ENCODE measurements at places on chromosomes 11 and 22.

GRCh38 chr11:69450857-69451220, 30.6 kb upstream of the LINC01488 start:
- no peak for DNase-seq

- peak; percentile 8 for DNase-seq
These were observed 27.8 kb upstream of the SHISAL1 start for GRCh38 chr22:44340271-44341239.

GRCh38 chr11:77512092-77512491, 38.2 kb upstream of the PAK1 start:
- DNase-seq = no peak

DNA sequence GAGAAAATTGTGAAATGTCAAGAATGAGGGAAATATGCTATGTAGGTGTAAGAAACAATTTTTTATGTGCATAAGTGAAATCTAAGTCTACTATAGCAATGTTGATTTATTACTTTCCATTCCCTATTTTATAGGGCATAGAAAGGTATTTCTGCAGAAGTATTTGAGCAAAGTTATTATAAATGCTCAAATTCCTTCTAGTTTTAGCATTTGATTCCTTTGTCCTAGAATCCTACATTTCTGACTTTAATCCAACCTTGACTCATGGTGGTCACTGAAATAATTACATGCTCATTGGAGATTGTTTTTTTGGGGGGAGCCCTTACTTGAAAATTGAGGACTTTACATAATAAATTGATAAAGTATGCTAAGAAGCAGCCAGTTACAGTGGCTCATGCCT, 716.6 kb upstream of the LUZP2 start:
- DNase-seq = no peak

GRCh38 chr11:17458268-17458667, 18.4 kb downstream of the ABCC8 start:
- DNase-seq = no peak

GRCh38 chr11:12581923-12582322, 92.3 kb upstream of the TEAD1 start:
- DNase-seq = no peak

GRCh38 chr11:61967924-61968757, 707 bp upstream of the FTH1 start:
- DNase-seq = peak; percentile 77

DNA sequence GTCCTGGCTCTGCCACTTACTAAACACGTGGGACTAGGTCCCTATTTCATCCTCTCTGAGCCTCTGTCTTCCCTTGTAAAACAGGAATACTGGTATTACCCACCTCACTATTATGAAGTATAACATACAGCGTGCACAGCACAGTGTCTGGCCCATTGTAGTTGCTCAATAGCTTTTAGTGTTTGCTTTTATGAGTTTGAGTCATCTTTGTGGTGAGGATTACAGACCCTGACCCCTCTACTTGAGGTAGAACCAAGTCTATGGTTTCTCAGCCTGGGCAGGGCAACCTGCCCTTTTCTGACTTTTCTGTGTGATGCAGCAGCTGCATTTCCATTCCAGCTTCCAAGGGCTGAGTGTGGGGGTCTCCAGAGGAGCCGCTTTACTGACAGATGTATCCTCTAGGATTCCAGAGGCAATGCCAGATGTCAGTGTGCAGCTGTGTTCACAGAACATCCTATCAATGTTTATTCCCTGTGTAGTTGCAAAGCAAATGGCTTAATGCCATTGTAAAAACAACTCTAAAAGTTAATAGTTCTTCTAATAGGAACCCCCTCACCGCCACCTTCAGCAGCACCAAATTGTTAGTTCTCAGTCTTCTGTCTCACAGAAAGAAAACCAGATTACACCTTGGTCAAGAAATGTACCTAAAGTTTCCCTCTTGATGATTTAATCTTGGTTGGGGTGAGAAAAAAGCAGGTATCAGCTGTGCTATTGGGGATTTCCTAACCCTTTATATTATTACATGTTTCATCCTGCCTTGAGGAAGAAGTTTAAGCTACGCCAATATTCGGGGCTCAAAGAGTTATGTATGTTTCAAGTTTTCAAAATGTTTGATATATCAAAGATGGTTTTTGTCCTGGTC, 16.8 kb downstream of the PRR5L start:
- no peak for DNase-seq

DNA sequence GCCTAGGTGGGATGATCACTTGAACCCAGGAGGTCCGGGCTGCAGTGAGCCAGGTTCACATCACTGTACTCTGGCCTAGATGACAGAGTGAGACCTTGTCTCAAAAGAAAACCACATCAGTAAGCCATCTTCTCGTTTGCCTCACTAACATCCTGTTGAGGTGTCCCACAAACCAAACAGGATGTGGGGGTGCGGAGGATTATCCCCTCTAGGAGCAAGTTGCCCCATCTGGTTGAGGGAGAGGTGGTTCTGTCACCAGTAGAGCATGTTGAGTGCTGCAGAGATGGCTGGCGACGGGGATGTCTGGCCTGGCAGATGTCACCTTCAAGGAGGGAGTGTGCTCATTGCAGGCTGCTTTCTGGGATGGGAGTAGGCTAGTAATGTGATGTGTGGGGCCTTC, 72.4 kb downstream of the ZNRF3 start:
- no peak for DNase-seq

DNA sequence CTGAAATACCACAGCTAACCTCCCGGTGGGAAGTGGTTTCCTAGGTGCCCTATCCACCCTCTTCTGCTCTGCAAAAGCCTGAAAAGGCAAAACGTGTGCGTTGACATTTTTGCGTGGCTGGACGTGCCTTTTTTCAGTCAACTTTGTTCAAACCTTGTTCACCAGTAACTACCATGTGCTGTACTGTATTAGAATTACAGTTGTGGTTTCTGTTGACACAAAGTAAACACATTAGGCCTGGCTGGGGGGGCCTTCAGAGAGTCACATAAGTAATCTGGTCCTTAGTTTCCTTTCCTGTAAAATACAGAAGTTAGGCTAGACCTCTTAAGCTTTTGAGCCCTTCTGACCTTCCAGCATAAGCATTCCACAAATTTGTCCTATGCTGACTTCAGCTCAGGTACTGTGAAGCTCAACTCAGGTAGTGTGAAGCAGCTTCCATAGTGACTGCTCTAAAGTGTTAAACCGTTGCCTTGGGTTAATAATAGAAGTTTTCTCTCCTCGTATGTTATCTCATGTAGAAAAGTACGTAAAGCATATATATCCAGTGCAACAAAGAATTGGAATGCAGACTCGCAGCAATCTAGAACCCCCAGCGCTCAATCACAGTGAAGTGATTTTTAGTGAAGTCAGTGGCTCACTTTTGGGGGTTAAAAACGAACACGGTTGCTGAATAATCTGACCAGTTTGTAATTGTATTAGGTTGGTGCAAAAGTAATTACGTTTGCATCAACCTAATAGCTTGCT, 1.8 kb downstream of the EWSR1 start:
- no peak for DNase-seq

GRCh38 chr11:104870910-104871309, 27.4 kb downstream of the CASP12 start:
- no peak for DNase-seq

- DNase-seq = no peak
These were observed 15.4 kb downstream of the ART5 start for GRCh38 chr11:3626250-3626960.

DNA sequence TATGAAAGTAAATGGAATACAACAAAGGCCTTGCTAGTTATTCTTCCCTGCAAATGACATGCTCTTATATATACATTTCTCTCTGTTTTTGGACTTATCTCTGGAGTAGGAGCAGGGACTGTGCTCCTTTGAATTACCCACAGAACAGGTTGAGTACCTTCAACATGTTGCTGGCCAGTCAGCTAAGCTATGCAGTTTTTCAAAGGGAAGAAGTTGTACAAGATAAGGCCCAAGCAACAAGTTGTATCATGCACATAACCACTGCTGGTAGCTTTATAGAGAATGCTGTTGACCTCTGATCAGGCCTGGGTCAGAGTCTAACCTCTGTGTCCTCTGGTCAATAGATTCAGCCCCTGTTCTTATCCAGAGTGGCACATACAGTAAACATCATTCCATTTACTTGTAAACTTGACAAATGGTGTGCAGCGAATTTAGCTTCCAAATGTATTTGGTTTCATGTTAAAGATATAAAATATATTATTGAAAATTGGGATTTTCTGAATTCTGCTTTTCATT, 99.6 kb downstream of the C11orf87 start:
- DNase-seq = no peak

DNA sequence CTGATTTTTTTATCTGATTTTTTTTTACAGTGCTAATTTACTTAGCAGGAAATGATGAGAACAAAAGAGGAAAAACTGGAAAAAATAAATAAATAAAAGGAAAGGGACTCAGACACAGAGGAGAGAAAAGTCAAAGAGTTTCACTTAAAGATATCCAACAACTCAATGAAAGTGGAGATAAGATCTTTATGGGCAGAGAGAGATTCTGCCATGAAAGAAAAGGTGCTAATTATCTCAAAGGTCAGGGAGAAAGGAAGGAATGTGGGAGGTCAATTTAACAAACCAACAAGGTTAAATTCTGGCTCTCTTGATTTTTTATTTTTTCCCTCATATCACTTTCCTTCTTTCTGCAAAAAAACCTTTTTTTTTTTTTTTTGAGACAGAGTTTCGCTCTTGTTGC, 86.0 kb downstream of the DENND5A start:
- no peak for DNase-seq

GRCh38 chr11:75023446-75024067, 34.8 kb downstream of the NEU3 start:
- DNase-seq = no peak

- DNase-seq = no peak
These were observed 34.7 kb downstream of the ALG9 start for GRCh38 chr11:111836721-111837120.

DNA sequence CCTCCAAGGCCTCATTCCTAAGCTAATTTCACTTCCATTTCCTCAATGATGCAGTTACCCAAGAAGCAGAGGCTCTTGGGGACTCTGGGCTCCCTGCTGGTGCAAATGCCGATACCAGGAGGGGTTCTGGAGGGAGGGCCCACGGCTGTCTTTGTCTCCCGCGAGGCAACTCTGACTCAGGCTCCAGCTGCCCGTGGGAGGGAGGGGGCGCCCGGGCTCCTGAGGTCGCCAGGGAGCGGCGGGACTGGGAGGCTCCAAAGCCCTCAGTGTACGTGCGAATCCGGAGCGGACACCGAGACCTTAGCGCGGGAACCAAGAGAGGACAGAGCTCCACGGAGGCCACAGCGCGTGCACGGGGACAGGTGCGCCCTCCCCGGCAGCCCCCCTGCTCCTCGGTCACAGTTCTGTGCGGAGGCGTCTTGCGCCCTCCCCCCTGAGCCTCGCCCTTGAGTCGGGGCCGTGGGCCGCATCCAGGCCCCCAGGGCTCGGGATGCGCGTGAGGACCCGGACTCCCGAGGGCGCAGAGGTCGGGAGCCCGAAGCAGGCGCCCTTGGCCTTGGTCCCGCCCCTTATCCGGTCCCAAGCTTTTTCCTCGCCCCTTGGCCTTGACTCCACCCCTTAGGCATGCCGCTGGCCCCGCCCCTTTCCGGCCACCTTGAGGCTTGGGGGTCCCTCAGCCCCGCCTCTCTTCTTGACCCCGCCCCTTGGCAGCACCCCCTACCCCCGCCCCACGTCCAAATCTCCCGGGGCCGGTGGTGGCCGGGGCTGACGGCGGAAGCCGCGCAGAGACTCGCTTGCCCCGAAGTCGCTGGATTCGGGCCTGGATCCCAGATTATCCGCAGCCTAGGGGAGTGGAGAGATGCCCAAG, 4.7 kb upstream of the SHISA8 start:
- DNase-seq = no peak

DNA sequence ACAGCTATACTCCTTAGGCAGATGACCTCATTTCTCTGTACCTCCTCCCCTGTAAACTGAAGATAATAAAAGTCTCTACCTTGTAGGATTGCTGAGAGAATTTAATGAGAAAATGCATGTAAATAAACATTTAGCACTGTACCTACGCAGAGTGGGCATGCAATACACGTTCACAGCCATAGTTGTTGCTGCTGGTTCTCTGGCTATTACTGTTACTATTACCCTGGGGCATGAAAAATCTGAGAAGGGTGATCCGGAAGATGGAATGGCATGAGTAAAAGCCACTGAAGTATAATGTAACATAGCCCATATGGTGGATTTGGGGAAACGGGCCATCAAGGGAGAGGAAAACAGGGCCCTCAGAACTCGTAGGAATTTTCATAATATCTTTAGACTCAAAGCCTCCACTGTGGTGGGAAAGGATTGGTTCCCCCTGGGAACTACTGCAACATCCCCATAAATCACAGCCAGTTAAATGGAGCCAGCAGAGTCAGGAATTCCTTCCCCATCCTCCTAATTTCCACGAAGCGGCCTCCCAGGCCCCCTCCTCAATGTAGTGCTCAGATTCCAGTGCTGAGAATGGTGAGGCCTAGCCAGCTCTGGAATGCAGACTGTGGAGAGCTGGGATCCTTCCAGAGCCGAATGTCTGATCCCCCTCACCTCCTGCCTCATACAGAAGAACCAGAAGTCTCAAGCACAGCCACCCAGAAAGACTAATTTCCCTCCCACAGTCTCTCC, 205.3 kb downstream of the MN1 start:
- no peak for DNase-seq

- no peak for DNase-seq
These were observed 73.8 kb upstream of the SESN3 start for GRCh38 chr11:95304777-95305176.

- DNase-seq = peak; percentile 82
These were observed 95.4 kb upstream of the PITPNB start for GRCh38 chr22:28014211-28015045.

DNA sequence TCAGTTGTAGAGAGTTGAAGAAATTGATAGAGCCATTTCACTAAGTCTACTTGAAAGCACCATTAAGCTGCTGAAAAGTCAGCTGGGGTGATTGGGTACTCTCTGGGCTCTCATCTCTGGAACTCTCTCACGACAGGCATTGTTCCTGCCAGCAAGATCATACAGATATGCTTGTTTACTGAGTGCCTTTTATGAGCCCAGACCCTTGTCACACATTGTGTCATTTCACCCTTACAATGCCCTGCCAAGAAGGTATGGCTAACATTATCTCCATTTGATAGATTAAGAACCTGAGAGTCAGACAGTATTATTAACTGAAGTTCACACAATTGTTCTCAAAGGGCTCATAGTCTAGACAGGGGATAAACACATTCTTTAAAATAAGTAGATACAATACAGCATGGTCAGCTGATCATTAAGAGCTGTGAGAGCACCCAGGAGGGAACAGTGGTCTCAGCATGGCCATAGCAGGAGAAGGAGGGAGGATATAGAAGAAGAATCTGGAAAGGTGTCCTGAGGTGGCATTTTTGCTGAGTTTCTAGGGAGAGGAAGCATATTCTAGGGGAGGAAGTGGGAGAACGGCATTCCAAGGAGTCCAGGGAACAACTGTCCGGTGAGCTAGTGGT, 580.5 kb downstream of the INSC start:
- peak; percentile 63 for DNase-seq

DNA sequence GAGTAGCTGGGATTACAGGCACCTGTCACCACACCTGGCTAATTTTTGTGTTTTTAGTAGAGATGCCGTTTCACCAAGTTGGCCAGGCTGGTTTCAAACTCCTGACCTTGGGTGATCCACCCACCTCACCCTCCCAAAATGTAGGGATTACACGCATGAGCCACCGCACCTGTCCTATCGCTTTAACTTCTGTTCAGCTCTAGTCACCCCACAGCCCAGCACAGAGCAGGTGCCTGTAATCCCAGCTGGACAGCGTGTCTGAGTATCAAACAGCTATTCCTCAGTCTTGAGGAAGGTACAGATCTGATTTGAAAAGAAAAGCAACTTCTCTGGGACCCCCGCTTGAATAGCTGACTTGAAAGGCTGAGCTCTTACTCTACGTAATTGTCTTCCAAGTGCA, 149.1 kb downstream of the CTTN start:
- no peak for DNase-seq

- no peak for DNase-seq
These were observed 765 bp downstream of the BCO2 start for GRCh38 chr11:112176077-112176476.

All from NCI-H1105 (cell line).